ENCODE measurements at places on chromosomes 1 and 21. TPM values are rescaled to one million over a fixed set of nuclear protein-coding genes. Genes with fewer than 3 reads are reported as not detected.

The S100A2 gene
- 7.0 TPM for total RNA-seq

The IGFN1 gene
- total RNA-seq = not detected

DNA sequence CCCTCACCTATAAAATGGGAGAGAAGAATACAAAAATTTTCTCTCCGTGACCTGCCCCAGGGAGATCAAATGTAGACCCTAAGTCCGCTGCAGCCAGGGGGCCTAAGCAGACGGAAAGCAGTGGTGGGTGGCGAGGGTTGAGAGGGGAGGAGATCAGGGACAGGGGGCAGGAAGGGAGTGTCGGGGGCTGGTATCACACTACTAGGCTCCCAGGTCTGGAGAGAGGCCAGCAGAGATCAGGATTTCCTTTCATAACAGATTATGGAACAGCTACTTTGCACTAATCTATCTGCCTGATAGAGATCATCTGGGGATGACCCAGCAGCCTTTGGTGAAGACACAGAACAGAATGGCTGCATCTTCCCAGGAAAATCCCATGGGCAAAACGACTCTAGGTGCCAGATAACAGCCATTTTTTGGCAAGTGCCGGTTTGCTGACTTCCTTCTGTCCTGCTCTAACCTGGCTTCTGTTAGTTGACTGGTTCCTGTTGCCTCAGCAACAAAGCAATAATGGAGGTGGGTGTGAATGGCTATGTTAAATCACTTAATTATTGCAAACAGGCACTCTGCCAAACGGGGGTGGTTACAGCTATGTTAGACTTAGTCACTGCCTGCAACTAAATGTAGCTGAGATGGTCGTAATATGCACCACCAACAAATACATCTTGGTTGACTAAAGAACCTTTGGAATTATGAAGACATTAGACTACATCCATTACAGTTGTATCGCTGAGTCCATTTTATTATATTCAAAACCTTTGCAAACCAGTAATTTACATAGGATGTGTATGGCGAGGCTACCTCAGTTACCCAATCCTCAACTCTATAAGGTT is 30.0 kb upstream of the EPS8L3 start:
- peak overlapping the region; percentile 15 for H3K27ac ChIP-seq
- no peaks in the 10 kb centered on the region for H3K27me3 ChIP-seq
- DNase-seq = peak; percentile 58
- H3K4me3 ChIP-seq = no peak overlapping the region
- H3K36me3 ChIP-seq = no peaks in the 10 kb centered on the region
- peaks cover 72% of the 10 kb centered on the region for H3K4me1 ChIP-seq

GRCh38 chr1:78385744-78386462 is 104.9 kb upstream of the PTGFR start:
- H3K4me3 ChIP-seq = no peak overlapping the region
- DNase-seq = no peak
- no peaks in the 10 kb centered on the region for H3K27me3 ChIP-seq
- no peaks in the 10 kb centered on the region for H3K36me3 ChIP-seq
- no peak overlapping the region for H3K27ac ChIP-seq

DNA sequence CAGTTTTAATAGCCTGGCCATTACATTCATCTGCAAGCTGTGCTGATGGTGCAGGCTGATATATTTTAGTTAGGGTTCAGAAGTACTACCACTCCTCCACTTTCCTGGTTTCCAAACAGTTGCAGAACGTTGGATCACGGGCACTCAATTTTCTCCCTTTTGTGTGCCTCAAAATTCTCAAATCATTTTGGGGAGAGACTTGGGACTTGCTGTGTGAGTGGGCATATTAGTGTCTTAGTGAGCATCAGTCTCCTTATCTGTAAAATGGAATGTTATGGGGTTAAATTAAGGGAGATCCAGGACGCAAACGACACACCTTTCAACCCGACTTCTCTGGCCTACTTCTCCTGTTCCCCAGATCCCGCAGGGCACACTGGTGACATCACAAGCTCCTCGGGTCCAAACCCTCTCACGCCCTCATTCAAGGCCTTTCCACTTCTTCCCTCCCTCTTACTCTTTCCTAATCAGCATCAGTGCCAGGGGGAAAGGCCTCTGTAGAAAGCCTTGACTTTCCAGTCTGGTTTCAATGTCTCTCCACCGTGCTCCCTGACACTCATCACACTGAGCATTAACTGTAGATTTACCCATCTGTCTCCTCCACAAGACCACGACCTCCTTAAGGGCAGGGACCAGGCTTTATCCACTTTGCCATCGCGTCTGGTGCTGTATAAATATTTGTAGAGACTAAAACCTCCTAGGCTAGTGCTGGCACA is 1.2 kb downstream of the PIGP start:
- H3K36me3 ChIP-seq = peaks cover 38% of the 10 kb centered on the region
- peaks cover 38% of the 10 kb centered on the region for H3K4me1 ChIP-seq
- H3K27me3 ChIP-seq = no peaks in the 10 kb centered on the region
- peak; percentile 18 for DNase-seq
- H3K27ac ChIP-seq = peak overlapping the region; percentile 89
- peak overlapping the region; percentile 99 for H3K4me3 ChIP-seq

The KCNQ4 gene
- total RNA-seq = 0.43 TPM

DNA sequence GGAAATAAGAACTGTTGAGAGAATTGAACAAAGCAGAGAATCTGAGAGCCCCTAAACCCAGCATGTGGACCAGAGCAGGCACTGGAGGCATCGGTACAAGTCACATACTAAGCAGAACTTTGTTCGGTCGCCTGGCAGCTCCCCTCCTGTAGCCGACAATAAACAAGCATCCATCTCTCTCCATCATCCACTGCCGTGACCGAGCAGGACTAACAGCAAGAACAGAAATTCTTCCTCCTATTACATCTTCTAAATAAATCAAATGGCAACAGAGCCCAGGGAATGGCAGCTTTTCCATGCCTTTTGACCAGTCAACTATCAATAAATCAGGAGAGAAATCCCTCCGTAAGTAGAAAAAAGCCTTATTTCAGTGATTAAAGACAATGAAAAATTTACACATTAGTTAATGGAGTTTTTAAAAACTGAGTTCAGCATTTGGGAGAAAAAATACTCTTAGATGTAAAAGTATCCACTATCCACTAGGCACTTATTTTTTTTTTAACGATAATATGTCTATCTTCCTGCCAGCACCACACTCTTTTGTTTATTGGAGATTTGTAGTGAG is 36.5 kb downstream of the PTPN14 start:
- peaks cover 18% of the 10 kb centered on the region for H3K4me1 ChIP-seq
- H3K4me3 ChIP-seq = no peak overlapping the region
- H3K27me3 ChIP-seq = no peaks in the 10 kb centered on the region
